ENCODE measurements at places on chromosomes 1 and 21.

DNA sequence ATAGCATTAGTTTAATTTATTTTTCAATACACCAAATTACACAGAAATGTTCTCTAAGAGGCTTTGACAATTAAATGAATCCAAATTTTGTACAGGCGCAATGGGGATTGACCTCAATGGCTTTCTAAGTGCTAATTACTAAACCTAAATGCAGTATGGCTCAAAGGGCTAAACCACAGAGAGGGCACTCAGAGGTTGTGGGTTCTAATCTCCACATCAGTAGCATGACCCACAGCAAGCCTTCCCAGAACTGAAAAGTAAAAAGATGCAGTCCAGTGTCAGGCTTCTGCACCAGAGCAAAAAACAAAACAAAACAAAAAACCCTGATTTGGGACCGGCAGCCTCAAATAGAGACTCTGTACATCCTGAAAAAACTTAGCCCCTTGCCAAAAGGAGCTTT lies 579.2 kb upstream of the PKN2 start:
- no peak for DNase-seq

DNA sequence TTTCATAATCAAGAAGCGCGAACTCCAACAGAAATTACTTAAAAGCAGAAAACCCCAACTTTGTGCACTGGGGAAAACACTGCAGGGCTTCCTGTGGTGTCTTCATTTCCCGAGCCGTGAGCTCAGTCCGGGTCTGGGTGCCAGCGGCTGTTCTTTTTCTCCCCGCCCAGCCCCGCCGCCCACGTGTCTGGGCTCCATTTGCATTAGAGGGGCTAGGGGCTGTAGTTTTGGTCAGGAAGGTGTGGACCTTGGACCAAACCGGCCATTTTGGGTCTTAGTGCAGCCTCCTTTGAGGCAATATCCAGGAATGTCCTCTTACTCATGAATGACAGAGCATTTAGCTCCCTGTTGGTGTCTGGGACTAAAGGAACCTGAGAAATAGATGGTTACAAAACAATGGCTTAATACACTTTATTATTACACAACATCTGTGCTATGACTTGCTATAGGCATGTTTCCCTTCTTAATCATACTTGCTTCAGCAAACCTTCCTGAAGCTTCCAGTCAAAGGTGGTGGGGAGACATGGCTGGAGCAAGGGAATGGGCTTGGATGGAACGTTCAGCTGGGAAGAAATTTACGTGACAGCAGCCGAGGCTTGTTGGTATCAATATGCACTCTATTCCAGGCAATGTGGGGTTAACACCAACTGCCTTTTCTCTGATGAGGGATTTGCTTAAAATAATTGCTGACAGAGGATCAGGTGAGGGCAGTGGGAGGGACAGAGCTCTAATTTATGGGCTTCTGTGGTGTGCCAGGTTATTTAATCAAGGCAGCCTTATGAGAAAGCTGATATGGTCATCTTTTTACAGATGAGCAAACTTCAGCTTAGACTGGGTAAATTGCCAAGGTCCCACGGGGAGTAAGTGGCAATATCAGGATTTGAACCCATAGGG lies 1.1 kb downstream of the AGTRAP start:
- peak; percentile 33 for DNase-seq

DNA sequence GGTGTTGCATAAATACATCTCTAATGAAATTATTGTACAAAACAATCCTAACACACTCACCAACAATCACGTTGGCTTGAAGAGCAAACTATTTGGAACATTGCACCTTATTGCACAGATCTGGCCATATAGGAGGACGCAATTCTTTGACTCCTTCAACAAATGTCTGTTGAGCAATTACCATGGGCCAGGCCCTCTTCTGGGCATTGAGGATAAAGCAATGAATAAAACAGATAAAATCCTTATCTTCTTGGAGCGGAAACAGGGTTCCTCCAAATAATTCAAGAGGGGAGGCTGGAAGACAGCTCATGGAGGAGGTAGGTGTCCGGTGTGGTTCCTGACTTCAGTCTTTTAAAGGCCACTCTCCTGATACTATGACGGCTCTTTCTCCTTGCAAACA lies 43.3 kb downstream of the PAX7 start:
- DNase-seq = no peak

- no peak for DNase-seq
These were observed 639.7 kb downstream of the LMO4 start for GRCh38 chr1:87968197-87968955.

GRCh38 chr1:92299477-92300150 lies 755 bp downstream of the RPAP2 start:
- no peak for DNase-seq

- DNase-seq = no peak
These were observed 93.6 kb downstream of the KIF14 start for GRCh38 chr1:200526709-200527612.

- no peak for DNase-seq
These were observed 372.1 kb upstream of the VAMP3 start for GRCh38 chr1:7398982-7399381.

DNA sequence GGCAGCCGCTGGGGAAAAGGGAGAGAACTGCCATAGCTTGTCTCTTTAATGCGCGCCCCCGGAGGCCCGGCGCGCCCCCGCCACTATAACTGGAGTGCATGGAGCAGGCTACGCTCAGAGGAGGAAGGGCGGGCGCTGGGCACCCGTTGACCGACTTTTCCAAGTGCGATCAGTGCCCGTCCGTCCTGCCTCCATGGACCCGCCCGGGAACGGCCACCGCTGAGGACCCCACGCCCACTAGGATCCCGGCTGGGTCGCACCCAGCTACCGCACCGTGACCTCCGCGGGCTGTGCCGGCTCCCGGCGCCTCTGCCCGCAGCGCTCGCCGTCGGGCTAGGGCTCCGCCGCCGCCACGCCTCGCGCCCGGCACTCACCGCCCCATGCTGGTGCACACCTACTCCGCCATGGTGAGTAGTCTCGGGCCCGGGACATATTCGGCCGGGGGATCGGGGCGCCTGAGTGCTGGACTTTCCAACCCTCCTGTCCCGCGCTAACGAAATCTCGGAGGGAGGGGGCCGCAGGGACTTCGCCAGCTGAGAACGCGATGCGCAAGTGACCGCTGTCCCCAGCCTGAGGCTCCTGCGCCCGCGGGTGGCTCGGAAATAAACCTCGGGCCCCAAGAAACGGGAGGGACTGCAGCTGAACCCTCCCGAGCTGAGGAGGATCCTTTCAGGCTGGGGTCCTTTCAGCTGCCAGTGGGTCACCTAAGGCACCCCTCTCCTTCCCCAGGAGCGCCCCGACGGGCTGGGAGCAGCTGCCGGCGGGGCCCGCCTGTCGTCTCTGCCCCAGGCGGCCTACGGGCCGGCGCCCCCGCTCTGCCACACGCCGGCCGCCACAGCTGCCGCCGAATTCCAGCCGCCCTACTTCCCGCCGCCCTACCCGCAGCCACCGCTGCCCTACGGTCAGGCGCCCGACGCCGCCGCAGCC lies at the start of gene TFAP2E:
Gene TFAP2E (plus strand): TSS at position 117 of the 927 bp plus-strand sequence. CDS start 264 bp downstream, at position 381.
- peak; percentile 48 for DNase-seq

DNA sequence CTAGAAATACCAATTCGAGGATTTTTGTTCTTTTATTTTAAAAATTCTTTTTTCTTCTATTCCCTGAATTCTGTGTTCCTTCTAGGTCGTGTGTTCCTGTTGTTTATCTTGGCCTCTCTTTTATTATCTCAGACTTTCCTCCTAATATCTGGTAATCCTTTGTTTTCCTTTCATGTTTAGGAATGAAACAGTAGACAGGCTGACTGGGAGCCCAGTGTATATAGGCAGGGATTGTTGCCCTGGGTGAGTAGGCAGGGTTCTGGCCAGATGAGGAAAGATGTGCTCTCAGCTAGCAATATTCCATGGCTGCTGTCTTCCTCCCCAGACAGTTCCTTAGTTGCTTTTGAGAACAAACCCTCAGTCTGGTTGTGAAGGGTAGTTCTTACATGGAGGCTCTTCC lies 161.8 kb upstream of the PDE4B start:
- DNase-seq = no peak

DNA sequence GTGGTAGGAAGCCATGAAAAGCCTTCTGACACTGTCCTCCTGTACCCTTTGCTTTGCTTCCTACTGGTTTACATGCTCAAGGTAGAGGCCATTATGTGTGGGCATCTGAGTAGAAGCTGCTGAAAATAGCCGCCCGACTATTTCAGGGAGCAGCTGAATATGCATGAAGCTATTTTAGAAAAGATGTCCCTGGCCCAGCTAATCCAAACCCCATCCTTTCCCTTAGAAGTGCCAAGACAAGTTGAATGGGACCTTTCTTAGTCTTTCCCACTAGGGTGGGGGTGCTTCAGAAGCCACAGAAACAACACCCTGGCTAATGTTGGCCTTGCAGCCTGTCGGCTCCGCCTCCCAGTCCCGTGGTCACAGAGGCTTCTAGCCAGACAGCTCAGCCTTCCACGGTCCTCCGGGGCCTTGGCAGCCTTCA lies 205.1 kb upstream of the EDN2 start:
- DNase-seq = no peak

DNA sequence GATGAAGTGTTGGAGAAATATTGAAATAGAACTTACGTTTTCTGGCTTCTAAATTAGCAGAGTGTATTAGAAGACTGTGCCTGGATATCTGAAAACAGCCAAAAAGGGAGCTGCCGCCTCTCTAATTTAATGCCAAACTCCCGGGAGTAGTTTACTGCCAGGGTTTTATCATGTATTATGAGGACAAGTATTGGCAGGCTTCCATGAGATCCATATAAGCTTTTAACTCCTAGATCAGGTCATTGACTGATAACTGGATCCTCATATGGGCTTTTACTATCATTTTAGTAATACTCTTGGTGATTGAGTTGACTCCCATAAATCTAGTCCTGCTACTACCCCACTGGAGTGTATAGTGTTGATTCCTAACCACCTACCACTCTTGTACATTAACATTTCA lies 178.4 kb upstream of the CXADR start:
- no peak for DNase-seq

- DNase-seq = no peak
These were observed 5.2 kb downstream of the LRRC7 start for GRCh38 chr1:69572921-69573320.

GRCh38 chr1:204491655-204492054 lies 3.0 kb downstream of the PIK3C2B start:
- no peak for DNase-seq

- DNase-seq = no peak
These were observed 8.3 kb downstream of the ASAP3 start for GRCh38 chr1:23475641-23476040.

GRCh38 chr1:229155472-229155871 lies 115.4 kb upstream of the RAB4A start:
- no peak for DNase-seq

DNA sequence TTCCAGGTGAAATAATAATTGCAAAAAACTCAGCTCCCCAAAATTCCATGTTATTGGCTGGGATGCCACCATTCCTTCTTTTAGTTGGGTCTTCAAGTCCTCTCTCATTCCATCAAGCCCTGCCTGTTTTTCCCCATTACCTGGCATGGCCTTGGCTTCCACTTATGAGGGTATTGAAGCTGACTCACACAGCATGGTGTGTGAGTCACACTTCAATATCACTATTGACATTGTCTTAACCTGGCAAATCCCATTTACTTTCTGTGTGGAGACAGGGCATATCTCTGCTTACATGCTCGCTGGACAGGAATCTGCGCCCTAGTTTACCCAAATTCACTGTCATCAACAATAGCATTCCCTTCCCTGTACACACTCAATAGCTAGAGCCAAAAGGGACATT lies 1806.8 kb downstream of the BRINP3 start:
- peak; percentile 27 for DNase-seq

DNA sequence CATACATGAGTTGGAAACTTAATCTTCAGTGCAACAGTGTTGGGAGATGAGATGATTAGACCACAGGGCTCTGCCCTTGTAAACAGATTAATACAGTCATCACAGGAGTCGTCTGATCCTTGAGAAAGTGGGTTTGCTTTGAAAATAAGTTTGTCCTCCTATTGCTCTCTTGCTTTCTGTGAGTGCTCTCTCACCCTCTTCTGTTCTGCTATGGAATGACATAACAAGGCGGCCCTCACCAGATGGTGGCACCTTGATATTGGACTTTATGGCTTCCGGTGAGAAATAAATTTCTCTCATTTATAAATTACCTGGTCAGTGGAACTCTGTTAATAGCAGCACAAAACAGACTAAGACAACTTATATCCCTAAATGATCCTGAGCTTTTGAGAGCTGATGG lies 353.6 kb downstream of the BRINP3 start:
- DNase-seq = no peak

GRCh38 chr1:29505532-29506220 lies 269.4 kb downstream of the PTPRU start:
- DNase-seq = no peak

DNA sequence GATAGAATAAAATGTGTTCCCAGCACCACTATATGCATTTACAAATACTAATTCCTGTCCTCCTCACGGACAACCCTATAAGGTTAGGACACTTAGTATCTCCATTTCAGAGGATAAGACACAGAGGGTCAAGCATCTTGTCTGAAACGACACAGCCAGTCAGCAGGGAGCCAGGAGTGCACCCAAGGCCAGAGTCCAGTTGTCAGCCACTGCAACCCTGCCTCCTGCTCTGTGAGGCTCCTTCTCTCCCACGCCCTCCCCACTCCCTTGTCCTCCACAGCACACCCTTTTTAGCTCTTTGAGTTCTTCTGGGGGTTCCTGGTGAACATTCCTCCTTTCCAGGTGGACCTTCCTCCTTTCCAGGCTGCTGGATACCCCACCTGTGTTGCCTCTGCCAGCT lies 119.0 kb upstream of the TNR start:
- DNase-seq = no peak

GRCh38 chr1:151737479-151737878 lies 16.2 kb downstream of the RIIAD1 start:
- no peak for DNase-seq

DNA sequence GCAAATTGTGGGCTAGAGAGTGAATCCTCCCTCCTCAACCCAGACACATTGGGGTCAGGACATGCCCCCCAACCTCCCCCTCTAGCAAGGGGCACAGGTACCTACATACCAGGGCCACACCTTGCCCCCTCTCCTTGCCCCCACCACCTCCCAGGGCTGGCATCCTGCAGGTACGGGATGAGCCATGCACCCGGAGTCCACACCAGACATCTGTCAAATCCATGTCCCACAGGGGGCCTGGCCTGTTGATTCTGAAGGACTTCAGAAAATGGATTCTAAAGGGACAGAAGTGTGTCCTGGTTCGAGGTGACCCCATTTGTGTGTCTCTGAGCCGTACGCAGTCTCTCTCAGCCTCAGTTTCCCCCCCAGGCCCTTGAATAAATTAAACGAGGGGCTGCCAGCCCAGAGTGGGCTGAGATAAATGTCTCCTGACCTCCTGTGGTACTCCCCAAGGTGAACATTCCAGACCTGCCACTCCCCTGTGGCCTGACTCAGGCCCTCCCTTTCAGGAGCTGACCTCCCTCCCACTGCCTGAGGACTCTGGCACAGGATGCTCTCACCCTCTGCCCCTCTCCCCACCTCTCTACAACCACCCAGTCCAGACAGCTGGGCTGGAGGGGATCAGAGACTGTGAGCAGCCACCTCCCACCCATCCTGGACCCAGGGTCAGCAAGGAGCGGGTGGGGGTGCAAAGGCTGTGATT lies 94.5 kb downstream of the EPHB2 start:
- DNase-seq = no peak
